Heart left ventricle (tissue), 16 donors: ENCODE measurements at places on chromosomes 5 and 9. TPM values are rescaled to one million over a fixed set of nuclear protein-coding genes. Genes with fewer than 3 reads are reported as not detected.
A peak's percentile ranks its signal among the peaks of the same experiment; 100 is the strongest.

DNA sequence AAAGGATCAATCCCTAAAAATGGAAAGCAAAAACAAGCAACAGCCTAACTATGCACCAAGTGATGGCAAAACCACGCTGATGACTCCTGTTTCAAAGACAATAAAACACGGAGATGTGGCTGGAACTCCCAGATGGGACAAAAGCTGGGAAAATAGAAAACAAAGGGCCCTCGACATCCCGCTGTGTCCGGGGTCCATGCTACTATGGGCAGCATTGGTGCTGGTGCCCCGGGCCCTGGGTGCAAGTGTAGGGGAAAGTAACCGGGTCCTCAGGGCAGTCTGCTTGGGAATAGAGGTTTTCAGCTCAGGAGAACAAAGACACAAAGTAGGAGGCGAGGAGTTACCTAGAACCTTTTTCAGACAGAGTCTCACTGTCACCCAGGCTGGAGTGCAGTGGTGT, 46.1 kb downstream of the MRPL36 start:
- H3K4me3 ChIP-seq, result no peak overlapping the region
- DNase-seq, result peak; percentile 14
- no peaks in the 10 kb centered on the region for H3K4me1 ChIP-seq
- H3K27ac ChIP-seq, result no peak overlapping the region
- no peaks in the 10 kb centered on the region for H3K36me3 ChIP-seq

GRCh38 chr9:133273819-133274218, 1.2 kb downstream of the ABO start:
- peaks cover 26% of the 10 kb centered on the region for H3K27me3 ChIP-seq
- H3K36me3 ChIP-seq, result no peaks in the 10 kb centered on the region
- no peak overlapping the region for H3K27ac ChIP-seq

GRCh38 chr9:136754059-136754572, 3.9 kb downstream of the LCN8 start:
- H3K27me3 ChIP-seq, result no peaks in the 10 kb centered on the region
- no peak overlapping the region for H3K4me3 ChIP-seq
- no peak overlapping the region for H3K27ac ChIP-seq

FYB1 gene
- total RNA-seq, result 2.0 TPM

DNA sequence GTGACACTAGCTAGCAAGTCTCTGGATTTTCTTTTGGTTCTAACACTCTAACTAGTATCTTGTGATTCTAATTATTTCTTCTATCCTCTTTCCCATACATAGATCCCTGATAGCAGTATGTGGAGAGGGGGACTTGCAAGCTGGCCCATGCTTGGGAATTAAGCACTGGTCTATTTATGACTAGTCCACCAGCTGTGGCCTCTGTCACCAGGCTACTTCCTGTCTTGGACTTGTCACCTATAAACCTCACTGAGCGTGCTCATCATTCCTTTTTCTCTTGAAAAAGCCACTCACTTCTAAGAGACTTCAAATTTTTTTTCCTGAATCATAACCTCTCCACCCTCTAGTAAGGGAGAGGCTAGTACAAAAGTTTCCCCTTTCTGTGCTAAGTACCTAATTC, 32.3 kb upstream of the MAMDC2 start:
- H3K27ac ChIP-seq, result peak overlapping the region; percentile 11
- no peaks in the 10 kb centered on the region for H3K36me3 ChIP-seq
- no peaks in the 10 kb centered on the region for H3K27me3 ChIP-seq
- no peak overlapping the region for H3K4me3 ChIP-seq
- DNase-seq, result no peak

ADAMTS12 gene
- total RNA-seq, result 2.6 TPM

SV2C gene
- 0.14 TPM for total RNA-seq

ZNF658 gene
- 5.6 TPM for total RNA-seq

DNA sequence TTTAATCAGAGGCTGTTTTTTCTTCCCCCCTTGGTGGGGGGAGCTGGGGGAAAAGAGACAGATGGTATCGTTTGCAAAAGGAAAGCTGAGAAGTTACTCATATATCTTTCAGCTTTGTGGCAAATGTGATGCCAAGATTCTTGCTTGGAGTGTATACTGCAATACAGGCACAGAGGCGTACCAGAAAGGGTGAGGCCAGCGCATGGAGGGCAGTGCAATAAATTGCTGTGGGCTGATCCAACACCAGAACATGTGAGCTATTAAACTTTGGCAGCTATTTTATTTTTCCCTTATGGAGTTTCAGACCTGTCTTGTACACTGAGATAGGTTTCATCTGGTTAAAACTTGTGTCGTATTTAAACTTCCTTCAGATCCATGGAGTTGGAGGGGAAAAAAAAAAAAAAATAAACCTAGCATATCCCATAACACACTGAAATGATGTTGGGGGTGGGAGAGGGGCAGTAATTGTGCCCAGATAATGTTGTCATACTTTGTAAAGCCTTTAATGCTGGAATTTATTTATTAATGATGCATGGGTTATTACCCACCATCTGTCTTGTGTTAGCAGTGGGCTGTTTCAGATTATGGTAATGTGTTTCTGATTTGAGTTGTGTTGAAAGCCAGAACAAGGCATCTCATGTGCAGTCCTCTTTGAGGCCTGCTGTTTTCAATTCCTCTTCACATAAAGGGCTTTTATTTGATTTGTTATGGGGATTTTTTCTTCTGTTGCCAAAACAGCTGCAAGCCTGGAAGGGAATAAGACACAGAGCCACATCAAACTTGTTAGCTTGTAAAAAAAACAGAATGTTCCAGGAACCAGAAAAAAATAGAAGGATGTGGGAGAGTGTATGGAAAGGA, 891.3 kb downstream of the TLE1 start:
- DNase-seq, result no peak
- H3K36me3 ChIP-seq, result no peaks in the 10 kb centered on the region
- H3K4me1 ChIP-seq, result peaks cover 13% of the 10 kb centered on the region
- H3K27me3 ChIP-seq, result no peaks in the 10 kb centered on the region
- no peak overlapping the region for H3K27ac ChIP-seq
- no peak overlapping the region for H3K4me3 ChIP-seq

F12 gene
- total RNA-seq, result not detected
